ENCODE measurements at places on chromosomes 11 and 22. TPM values are rescaled to one million over a fixed set of nuclear protein-coding genes. Genes with fewer than 3 reads are reported as not detected.

SLN gene
- total RNA-seq = 8.3 TPM

MED15 gene
- total RNA-seq = 11.9 TPM

OR51E2 gene
- not detected for total RNA-seq

ALDH3B1 gene
- 0.94 TPM for total RNA-seq

POTEH gene
- not detected for total RNA-seq

DCHS1 gene
- 49.9 TPM for total RNA-seq

Measured in occipital lobe (tissue), 3 donors.